Stimulated activated CD4-positive, alpha-beta T cell treated with anti-CD3 and anti-CD28 coated beads, Interleukin-1b, Interleukin-23, amount 100 ng/mL, for 1 hour (primary cell): ENCODE measurements at places on chromosomes 6 and 20.

GRCh38 chr6:498795-499231, 107.3 kb downstream of the IRF4 start:
- DNase-seq: no peak

GRCh38 chr6:156438350-156438923, 338.7 kb upstream of the ARID1B start:
- no peak for DNase-seq

DNA sequence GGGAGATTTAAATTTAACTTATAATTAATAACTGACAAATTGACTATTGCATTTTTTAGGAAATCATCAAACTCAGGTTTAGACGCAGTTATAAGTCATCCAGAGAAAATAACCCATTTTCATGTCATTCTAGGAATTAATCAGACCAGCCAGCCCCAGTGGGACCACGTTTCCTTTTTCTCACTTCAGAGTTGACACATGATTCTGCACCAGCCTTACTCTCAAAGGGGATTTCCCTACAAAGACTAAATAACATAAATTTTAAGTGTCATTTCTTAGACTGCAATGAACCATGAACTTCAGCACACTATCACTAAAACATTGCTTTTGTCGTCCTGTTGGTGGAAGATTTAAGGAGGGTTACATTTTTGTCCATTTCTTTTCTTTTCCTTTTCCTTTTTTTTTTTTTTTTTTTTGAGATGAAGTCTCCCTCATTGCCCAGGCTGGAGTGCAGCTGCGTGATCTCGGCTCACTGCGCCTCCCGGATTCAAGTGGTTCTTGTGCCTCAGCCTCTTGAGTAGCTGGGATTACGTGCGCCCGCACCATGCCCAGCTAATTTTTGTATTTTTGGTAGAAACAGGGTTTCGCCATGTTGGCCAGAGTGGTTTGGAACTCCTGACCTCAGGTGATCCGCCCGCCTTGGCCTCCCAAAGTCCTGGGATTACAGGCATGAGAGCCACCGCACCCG, 3.6 kb downstream of the IPCEF1 start:
- no peak for DNase-seq

DNA sequence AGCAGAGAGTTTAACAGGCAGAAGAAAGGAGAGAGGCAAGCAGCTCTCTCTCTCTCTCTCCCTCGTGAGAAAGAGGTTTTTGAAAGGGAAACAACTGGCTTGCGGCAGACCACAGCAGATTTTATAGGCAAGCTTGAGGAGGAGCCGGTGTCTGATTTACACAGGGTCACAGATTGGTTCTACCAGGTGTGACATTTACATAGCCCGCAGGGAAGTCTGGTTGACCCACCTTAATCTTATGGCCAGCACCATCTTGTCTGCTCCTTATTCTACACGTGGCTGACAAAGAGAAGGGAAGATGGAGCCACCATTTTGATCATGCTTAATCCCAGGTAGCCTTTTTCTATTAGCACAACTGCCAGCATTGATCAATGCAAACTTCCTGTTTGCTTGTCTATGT, 65.4 kb downstream of the OR2J2 start:
- no peak for DNase-seq

DNA sequence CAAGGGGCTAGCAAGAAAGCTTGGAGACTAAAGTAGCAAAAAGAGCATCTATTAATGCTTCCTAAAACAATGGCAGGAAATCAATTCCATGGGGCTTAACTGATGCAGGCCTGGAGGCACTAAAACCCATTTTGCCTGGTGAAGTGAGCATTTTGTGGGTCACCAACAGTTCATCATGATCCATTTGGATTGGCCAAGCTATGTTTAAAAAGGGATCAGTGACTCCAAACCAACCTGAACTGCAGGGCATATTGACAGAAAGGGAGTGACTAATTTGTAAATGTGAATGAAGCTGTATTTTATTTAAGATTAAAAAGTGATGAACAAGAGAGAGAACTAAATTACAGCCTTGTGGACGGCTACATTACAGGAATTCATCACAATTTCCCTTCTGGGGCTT, 132.0 kb downstream of the PCSK2 start:
- no peak for DNase-seq

DNA sequence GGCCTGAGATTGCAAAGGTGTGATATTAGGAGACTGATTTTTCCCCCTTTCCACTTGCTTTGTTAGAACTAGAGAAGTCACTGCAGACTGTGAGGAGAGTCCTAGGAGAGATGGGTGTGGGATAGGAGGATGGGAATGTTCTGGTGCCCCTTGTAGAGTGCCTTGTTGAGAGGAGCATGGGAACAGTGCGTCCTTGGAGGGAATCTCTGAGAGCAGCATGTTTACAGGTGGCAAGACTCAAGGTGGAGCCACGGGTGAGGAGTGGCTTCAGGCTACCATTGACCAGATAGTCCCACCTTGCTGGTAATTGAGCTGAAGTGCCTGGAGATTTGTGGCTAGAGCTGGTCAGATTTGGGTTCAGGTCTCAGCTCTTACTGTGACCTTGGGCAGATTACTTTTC, 6.0 kb downstream of the PLCG1 start:
- DNase-seq: no peak

GRCh38 chr6:149746147-149746946, at the start of gene NUP43:
Gene NUP43 (minus strand): TSS chr6:149746529. CDS start chr6:149746495, 34 bp downstream.
- DNase-seq: peak; percentile 77

DNA sequence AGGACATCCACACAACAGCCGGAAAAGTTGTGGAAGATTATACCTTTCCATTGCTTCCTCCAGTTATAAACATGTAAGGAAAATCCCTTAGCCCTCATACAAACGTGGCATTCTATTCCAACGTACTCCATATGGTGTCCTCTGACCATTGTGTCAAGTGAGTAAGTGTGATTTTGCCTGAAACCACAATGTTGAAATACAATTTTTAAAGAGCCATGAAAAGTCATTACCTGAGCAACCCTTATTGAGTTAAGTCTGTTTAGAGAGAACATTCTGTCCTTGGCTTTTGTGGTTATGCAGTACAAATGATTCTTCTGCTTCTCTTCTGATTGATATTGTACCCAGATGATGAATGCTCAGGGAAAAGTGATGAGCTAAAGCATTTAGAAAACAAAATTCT, 530.1 kb downstream of the HAO1 start:
- DNase-seq: no peak

DNA sequence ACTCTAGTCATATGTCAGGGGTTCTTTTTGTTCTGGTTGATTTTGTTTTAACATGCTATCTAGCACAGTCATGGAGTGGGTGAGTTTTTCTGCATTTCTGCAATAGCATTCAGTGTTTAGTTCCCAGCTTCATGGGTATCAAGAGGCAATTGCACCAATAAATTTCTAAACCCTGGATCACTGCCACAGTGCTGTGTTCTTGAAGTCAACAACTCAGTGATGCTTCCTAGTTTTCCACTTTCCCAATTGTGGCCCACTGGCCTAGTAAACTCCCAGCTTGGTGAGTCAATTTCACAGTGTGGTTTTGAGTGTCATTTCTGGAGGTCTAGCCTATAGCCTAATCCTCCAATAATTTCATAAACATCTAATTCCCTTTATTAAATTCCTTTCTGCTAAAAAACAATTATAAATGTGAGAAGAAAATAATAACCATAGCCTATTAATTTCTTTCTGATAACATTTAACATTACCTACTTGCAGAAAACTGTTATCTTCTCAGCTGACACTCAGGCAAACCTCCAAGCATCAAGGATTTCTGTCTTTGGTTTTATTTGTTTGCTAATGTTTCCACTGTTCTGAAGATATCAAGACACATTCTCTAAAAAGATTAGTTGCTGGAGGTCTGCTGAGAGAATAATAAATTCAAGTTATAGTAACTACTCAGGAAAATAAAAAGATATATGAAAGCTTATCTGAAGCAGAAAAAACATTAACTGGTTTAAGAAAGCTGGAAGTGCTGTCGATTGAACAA, 89.9 kb downstream of the PDE7B start:
- no peak for DNase-seq

GRCh38 chr6:85459224-85459901, 9.5 kb downstream of the NT5E start:
- no peak for DNase-seq

- DNase-seq: no peak
Measured at GRCh38 chr6:83707829-83708545, 914 bp downstream of the SNAP91 start.

DNA sequence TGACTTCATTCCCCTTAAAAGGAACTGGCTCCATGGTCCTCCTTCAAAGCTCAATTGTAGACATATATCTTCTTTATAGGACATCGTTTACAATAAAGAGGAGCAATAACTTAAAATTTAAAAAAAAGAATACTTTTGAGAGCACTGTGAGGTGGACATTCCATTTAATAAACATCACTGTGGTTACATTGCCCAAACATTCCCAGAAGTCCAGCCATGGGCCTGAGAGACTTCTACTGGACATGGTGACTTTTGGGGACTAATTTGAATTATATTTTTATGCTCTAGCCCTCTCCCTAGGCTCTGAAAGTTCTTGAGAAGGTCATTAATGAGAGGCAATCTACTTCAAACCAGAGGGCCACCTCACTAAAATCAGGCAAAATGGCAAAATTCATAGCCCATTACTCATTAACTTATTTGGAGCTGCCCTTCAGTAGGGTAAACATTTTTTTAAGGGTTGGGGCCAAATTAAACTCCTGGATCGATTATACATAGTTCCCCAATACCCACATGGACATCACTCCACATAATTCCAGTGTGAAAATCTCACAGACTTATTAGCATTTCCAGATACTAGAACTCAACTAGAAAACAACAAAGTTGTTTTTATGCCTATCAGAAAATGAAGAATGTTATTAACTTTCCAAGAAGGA, 17.1 kb downstream of the ISM1 start:
- no peak for DNase-seq

DNA sequence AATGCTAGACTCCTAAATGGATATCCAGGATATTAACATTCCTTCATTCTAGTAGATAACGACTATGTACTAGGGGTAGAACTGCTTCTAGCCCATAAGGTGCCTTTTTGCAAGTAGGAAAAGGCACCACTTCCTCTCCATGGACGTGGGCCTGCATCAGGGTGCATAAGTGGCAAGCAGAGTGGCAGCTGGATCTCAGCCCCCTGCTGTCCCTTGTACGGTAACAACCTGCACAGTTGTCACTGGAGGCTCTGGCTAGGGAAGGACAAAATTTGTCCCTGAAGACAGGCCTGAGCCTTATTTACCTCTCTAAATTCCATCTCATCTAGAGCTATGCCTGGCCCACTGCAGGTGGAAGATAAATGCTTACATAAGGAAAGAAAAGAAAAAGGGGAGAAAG, 42.5 kb upstream of the SAYSD1 start:
- DNase-seq: no peak

GRCh38 chr6:37202788-37203491, 33.0 kb downstream of the PIM1 start:
- DNase-seq: no peak

DNA sequence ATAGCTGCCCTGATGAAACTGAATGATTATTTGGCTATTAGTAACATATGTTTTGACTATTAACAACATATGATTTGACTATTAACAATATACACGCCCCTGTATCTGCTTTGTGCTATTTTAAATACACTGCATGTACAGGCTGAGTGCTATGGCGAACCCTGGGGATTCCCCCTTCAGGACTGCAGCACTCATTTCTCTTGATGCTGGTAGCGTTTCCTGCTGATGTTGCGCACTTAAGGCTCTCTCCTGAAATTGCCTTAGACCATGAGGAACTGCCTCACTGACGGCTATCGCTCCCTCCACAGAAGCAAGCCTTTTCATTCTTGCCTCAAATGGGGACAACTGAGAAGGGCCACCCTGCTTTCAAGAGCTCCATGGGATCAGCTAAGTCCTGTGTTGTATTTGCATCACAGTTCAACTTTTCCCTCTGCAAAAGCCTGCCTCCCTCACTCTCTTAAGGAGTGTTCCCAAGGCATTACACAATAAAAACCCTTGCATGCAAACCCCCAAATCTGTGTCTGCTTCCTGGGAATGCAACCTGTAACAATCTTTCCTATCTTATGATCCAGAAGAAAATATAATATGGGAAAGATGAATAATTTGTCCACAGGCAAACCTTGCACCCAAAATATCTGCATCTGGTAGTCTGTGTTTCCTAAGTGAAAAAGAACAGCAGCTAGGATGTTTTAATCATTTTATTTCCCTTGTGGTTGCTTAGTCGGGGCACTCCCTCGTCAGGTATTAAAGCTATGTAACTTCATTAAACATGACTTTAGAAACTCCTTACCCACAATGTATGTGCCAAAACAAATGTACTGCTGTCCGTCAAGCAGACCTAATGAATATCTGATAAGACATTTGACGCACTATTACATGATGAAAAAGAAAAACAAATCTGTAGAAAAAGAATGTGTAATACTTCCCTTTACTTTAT, 456.4 kb downstream of the COL12A1 start:
- DNase-seq: no peak

GRCh38 chr6:22940581-22941290, 371.4 kb downstream of the HDGFL1 start:
- DNase-seq: no peak

DNA sequence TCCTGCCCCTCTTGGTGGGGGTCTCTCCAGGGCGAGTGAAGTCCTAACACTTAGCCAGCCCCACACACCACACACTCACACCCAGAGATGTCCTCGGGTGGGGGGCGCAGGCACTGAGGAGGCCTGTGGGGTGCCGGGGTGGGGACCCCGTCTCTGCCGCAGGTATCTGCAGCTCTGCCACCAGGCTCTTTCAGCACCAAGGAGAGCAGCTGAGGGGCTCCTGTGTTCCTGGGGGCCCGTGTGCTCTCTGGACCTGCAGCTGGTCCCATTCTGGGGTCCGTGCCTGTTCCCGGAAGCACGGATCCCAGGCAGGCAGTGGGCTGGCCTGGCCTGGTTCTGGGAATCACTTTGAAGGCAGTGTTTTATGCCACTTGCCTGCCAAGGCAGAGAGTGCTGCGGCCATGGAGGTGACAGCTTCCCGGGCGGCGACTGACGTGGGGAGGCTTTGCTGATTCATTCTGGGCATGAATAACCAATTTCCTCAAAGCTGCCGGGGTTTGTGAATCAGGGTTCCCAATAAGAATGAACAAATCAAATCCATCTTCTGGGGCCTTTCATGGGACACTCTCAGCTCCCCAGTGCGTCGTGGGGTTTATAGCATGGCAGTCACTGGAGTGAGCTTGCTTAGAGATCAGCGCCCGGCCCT, 54.4 kb upstream of the SLCO4A1 start:
- DNase-seq: no peak

- DNase-seq: no peak
Measured at GRCh38 chr6:25196464-25196863, 82.7 kb upstream of the CARMIL1 start.

DNA sequence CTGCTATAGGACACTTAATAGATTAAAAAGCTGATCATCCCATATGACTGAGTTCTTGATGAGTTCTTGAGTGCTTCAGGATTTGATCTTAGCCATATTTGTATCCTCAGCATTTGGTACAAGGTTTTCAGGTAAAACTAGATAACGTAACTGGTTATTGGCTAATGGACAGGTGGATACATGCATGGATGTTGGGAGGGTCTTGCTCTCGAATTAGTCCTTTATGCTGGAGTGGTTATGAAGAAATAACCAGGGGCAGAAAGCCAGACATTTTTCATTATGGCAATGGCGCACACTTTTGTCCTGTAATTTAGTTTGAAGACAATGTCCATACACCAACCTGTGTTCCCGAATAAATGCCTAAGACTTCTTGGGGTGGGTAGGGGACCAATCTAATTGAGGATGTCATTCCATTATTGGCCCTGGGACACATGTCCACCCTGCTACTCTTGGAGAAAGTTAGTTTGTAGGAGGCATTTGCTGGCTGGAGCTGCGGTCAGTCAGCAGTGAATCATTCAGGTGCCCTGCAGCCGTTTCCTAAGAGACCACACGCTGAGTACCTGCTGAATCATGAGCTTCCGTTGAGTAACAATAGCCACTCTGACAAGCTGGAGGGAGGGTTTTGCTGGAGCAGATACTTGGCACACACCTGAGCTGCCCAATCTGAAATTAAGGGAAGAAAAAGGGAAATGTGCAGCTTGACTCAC, 194.4 kb downstream of the FOXA2 start:
- no peak for DNase-seq
